Myocyte (in vitro differentiated cells): ENCODE measurements at places on chromosomes 3 and 15. TPM values are rescaled to one million over a fixed set of nuclear protein-coding genes. Genes with fewer than 3 reads are reported as not detected.

Gene TMEM158
- total RNA-seq: 131 and 157 TPM in 2 replicates

Gene NAALADL2
- total RNA-seq: 10.7 and 14.8 TPM in 2 replicates

Gene ERC2
- 0.32 and 0.36 TPM in 2 replicates for total RNA-seq

Gene CADM2
- total RNA-seq: 1.8 and 2.1 TPM in 2 replicates

Gene DUOXA2
- not detected in 2 replicates for total RNA-seq

Gene CNTN4
- not detected in 2 replicates for total RNA-seq

GRCh38 chr3:16866571-16866970 is 18.2 kb upstream of the PLCL2 start:
- peak; percentile 85 for DNase-seq

DNA sequence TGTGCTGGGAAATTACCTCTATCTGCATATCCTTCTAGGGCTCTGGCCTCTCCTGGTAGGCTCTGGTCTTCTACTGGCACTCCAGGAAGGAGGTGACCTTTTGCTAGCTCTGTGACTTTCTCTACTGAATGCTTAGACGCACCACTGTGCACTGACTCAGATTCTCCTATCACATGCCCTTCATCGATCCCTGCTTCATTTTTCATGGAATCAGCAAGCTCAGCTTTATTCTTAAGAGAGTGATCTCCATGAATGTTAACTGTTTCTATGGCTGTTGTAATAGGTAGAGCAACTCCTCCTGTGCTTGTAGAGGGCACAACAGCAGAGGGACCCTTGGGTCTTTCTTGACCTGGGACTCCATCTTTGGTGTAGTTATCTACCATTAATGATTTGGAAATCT is 106.6 kb downstream of the MAP4 start:
- no peak for DNase-seq

DNA sequence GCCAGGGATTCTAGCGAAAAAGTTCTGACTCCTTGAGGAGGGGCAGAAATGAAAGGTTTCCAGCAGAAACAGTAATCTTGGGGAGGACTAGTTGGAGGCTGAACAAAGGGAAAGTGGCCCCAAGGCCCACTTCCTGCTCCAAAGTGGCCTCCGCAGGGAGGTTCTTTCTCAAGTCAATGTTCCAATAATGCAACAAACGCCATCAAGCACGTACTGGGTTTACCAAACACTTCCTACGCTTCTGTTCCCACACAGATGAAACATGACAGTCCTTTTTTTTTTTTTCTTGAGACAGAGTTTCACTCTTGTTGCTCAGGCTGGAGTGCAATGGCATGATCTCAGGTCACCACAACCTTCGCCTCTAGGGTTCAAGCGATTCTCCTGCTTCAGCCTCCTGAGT is 9.6 kb upstream of the RCCD1 start:
- no peak for DNase-seq

GRCh38 chr3:171745577-171746319 is 64.5 kb downstream of the PLD1 start:
- DNase-seq: no peak

DNA sequence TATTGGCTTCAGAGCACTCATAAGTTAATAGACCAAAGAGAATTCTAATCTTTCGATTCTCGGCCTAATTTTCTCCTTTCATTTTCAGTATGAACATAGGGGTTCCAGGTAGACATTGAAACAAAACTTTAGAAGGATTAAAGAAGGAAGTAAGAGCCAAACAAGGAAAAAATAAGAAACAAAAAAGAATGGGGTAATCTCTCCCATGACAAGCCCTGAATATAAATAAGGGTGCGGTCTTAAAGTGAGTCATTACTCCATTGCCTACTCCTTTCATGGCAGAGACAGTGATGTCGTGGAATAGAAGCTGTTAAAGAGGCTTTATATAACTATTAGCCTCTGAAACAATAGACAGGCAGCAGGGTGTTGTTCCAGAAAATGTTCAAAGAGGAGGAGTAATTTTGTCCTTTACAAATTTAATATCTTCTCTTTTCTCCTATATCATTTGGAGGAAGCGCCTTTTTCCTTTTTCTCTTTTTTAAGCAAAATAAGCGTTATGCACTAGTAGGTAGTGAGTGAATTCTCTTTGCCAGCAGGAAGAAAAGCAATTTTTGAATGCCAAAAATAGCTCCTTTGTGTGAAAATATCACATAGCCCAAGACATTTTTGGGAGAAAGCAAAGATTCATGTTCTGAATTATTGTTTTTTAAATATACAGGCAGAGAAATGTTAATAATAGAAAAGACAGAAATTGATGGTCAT is 607.9 kb upstream of the KCNMB2 start:
- peak; percentile 69 for DNase-seq

GRCh38 chr3:194489736-194490612 is 3.2 kb upstream of the ATP13A3 start:
- no peak for DNase-seq

GRCh38 chr3:44235604-44236484 is 5.8 kb upstream of the TOPAZ1 start:
- DNase-seq: peak; percentile 82

DNA sequence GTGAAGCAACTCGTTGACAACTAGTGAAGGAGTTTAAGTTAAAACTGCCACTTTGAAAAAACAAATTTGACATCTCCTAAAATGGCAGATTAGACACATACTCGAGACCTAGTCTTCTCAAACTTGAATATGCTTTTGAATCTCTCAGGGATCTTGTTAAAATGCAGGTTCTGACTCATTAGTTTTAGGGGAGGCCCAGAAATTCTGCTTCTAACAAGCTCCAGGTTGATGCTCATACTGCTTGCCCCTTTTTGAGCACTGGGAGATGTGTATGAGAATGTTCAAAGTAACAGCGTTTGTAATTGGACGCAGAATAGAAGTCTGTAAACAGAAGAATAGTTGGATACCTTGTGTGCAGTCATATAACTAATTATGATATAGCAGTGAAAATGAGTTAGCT is 1.6 kb downstream of the C3orf38 start:
- DNase-seq: no peak

DNA sequence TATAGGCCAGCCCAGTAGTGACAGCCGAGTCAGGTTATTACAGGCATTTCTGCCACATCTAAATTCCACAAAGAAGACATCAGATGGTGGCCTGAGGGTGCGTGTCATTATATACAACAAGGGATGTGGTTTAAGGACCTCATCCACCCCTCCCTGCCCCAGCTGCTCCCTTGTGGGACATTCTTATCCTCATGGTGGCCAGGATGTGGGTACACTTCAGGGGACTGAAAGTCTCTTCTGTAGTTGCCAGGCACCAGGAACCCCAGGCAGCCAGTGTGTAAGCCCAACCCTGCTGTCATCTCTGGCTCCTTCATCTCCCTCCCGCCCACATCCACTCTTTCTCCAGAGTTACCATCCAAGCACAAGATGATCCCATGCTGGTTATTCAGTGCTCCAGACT is 224.9 kb upstream of the TOPAZ1 start:
- peak; percentile 98 for DNase-seq

GRCh38 chr3:169390271-169390670 is 273.2 kb downstream of the MECOM start:
- peak; percentile 9 for DNase-seq

DNA sequence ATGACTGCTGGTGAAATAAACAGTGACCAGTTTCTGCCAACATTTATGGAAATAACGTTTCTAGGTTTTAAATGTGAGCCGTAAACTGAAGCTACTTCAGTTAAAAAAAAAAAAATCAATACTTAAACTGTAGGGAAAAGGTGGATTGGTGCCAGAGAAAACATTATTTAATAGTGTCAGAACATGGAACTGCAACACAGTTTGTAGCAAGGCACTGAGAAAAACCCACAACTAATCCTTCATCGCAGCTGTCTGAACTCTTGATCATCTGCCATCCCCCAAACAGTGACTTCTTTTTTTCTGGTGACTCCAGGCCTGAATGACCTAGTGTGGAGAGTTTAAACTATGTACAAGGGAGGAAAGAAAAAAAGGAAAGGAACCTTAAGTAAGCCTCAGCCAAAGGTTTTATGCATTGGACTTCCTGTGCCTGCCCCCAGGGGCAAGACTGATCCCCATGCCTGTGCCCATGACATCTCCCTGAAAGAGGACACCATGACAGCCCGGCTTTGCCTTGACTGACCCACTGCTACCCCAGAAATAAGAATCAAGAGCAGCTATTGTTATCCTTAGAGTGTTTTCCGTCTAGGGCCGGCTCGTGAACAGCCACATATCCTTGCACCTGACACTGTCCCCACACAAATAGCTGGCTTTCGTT is 33.1 kb downstream of the CRTAP start:
- DNase-seq: peak; percentile 95

DNA sequence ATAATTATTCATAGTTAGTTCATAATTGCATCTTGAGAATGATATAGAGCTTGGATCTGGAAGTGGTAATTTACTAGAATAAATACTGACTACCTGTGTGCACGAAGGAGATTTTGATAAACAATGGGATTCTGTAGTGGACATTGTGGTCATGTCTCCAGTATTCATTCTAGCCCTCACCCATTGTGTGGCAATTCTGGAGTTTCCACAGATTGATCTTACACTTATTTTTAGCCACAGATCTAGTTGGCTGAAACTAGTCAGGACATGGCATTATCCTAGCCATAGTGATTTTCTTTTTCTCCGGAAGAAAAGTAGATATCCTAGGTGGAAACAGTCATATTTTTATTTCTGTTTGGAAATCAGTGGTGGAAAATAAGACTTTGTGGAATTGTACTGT is 833.1 kb downstream of the NAALADL2 start:
- no peak for DNase-seq

DNA sequence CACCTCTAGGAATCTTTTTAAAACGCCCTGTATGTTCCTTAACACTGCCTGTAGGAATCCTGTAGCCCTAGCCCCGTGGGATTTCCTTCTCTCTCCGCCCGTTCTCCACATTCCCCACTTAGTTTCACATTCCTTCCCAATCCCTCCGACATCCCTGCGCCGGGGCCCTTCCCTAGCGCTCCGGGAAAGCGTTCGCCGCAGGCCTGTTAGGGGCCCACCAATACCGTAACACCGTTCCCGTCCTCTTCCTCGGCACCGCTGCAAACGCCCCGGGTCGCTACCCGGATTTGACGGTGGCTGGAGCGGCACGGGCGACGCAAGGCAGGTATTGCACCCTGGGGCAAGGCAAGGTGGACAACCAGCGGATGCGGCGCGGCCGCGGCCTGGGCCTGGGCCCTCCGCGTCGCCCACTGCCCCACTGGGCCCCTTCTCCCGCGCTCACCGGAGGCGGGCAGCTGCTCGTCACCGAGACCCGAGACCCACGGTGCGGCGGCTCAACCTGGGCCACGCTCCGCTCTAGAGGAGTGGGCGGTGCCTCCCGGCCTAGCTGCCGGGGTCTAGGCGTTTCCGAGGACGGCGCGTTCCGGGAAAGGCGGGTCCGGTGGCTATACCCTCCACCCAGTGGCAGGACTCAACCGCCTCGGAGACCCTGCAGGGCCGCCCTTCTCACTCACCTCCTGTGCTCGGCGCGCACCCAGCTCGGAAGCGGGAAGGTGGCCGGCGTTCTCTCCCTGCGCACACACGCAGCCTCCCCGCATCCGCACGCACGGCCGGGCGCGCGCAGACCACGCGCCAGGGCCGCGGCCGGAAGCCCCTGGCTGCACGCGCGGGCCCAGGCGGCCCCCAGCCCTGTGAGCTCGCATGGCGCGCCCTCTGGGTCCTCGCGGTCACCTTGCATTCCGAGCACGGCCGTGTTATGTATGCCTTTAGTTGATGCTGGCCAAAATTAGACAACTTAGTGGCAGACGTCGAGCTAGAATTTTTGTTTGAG is at the start of gene B3GALNT1:
B3GALNT1 (minus strand) TSS at position 789 of the 991 bp plus-strand sequence. CDS start 18,595 bp downstream, outside the sequence.
- peak; percentile 28 for DNase-seq

DNA sequence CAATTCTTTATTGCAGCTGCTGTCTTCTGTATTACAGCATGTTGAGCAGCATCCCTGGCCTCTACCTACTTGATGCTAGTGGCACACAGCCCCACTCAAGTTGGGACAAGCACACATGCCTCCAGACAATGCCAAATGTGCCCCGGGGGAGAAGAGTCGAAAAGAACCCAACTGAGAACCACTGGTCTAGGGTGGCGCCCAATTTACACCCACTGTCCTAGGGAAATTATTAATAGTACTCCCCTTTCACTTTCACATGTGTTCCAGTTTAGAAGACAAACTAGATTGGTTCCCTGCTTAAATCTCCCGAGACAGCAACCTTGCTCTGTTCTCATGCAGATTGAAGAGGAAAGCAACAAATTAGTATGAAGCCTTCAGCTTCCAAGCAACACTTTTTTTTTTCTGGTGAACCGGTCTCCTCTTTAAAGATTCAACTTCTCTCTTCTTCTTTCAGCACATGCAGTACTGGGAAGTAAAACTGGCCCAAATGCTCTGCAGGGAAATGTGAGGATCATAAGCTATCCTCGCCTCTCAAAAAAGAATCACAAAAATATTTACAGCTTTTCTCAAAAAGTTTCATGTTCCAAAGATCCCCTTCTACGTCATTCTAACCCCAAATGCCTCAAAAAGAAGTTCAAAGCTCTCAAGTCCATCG is 823.9 kb upstream of the CFAP20DC start:
- no peak for DNase-seq

DNA sequence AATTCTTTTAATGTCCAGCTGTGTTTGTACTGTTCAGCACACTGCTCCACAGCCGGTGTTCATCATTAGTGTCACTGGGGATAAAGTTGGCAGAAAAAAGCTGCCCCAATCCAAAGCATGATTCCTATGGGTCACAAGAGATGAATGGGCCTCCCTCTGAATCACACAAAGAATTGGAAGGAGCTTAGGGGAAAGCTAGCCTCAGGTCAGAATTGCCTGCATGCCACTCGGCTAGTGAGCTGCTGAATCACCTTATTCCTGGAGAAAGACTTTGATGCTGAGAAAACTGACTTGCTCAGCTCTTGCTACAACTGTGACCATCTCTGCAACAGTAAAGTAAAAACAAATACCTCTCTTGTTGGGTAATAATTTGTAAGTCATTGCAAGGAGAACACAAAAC is 3.5 kb downstream of the CCK start:
- no peak for DNase-seq

- no peak for DNase-seq
Observed at GRCh38 chr3:152299249-152299976, 30.7 kb downstream of the MBNL1 start.

DNA sequence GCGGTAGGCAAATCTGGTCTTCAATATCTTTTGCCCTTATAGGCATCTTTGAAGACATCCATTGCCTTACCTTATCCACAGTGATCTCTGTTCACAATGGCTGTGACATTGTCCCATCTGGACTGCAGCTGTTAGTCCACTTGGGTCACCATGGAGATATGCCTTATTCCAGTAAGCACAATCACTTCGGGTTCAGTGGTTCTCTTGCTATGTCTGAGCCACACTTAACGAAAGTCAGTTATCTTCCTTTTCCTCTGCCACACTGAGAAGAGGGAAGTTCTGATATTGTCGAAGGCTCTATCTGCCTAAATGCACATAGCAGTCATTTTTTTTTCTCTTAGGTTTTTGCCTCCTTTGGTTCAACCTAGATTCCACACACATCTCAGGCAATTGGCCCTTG is 119.0 kb upstream of the SATB1 start:
- no peak for DNase-seq

- DNase-seq: no peak
Observed at GRCh38 chr3:134911586-134912548, 116.8 kb downstream of the EPHB1 start.
